HCT116 (cell line): ENCODE measurements at places on chromosomes 13 and 19. TPM values are rescaled to one million over a fixed set of nuclear protein-coding genes. Genes with fewer than 3 reads are reported as not detected.

NAT14 gene
- total RNA-seq, result 55.3 TPM

MIA gene
- total RNA-seq, result 1.4 TPM

PGLYRP1 gene
- not detected for total RNA-seq

PSG3 gene
- total RNA-seq, result not detected

KIRREL2 gene
- total RNA-seq, result 1.3 TPM

ZNF578 gene
- not detected for total RNA-seq

SMIM44 gene
- total RNA-seq, result not detected

HRC gene
- not detected for total RNA-seq
